ENCODE measurements at places on chromosomes 12 and 14. TPM values are rescaled to one million over a fixed set of nuclear protein-coding genes. Genes with fewer than 3 reads are reported as not detected.

Gene IL31
- not detected for total RNA-seq

Gene SLC7A7
- 25.9 TPM for total RNA-seq

Gene MLEC
- total RNA-seq, result 94.1 TPM

Gene CLBA1
- 4.4 TPM for total RNA-seq

Gene PTPN21
- total RNA-seq, result 20.9 TPM

Gene C12orf60
- 2.0 TPM for total RNA-seq

Gene C1QL4
- total RNA-seq, result not detected

Gene SLC10A1
- total RNA-seq, result not detected

Gene HSPA2
- total RNA-seq, result 6.2 TPM

Gene TAS2R10
- total RNA-seq, result not detected
